Bronchial epithelial cell (primary cell): ENCODE measurements at places on chromosomes 7 and 10.

- no peak for DNase-seq
Observed at GRCh38 chr10:24969841-24970281, 17.5 kb upstream of the PRTFDC1 start.

GRCh38 chr7:100017300-100017699, 1.9 kb downstream of the ZKSCAN1 start:
- DNase-seq = no peak

GRCh38 chr7:29569648-29570047, 6.0 kb downstream of the PRR15 start:
- DNase-seq = peak; percentile 53

DNA sequence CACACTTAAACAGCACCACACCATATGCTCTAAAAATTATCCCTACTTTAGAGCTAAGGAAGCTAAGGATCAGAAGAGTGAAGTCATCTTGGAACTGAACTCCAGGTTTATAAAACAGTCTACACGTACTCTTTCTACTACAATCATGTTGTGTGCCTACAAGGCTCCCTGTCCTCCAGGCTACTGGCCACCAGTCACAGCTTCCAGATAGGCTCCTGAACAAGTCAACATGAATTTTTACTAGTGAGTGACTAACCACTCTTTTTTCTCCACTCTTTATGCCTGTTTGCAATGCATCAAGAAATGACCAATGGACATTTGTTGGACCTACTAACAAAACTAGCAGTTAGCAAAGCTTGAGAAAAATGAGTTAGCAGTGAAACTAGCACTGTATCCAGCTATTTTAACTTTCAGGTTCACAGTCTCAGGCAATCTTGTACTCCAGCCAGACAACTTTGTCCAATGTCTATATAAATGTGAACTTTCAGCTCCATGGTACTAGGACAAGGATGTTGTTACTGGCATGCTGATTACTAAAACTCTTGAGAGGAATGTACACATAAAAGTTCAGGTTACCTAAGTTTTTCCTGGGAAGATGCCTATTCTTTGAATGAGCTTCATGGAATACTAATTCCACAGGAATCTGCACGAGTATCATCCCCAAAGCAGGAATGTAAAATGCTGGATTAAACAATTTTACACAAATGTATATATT, 180.0 kb downstream of the BTAF1 start:
- no peak for DNase-seq

DNA sequence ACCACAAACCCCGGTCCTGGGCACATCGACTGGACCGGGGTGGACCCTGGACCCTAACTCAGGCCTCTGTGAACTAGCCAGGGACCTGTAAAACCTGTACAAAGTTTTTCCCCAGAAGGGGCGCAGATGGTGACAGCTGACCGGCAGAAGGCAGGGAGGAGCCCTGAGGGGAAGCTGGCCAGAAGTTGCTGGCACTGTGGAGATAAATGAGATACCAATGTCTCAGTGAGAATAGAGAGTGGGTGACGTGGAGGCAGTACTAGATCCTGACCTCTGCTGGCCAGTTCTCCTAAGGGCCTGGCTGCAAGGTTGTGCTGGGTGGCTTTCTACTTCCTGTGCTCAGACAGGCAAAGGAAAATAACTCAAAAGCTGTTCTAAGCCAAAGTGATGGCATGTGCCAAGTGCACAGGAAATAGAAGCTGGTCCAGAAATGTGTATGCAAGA, 10.6 kb upstream of the TSPAN14 start:
- no peak for DNase-seq

GRCh38 chr10:90968328-90969081, 47.6 kb upstream of the ANKRD1 start:
- no peak for DNase-seq

DNA sequence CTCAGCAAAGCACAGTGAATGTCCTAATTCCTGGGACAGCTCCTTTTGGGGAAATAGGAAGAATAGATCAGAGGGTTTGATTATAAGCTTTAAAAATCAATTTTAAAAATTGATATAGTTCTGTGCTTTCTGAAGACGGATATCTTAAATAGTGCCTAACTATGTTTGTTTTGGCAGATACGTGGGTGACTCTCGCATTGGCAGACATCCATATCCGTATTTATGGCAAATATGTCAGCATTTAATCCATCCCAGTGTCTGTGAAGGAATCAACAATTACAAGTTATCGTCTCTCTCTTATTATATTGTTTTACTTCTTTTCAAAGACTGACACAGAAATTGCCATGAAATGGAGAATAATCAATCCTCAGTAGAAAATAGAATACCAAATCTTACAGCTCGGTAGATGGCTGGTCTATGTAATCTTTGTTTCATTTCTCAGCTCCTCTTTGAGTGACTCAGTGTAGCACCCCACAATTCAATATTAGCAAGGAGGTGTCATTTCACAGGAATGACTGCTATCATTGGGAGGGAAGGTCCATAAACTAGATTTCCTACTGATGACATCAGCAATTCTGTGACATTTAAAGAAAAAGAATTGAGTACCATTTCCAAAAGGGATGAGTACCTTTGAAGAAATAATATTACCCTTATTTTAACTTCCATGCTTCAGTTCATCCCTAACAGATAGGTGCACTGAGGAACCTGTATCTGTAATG, 186.4 kb upstream of the NFE2L3 start:
- DNase-seq = peak; percentile 66

- DNase-seq = no peak
Observed at GRCh38 chr10:14698829-14699170, 75.9 kb downstream of the FAM107B start.

DNA sequence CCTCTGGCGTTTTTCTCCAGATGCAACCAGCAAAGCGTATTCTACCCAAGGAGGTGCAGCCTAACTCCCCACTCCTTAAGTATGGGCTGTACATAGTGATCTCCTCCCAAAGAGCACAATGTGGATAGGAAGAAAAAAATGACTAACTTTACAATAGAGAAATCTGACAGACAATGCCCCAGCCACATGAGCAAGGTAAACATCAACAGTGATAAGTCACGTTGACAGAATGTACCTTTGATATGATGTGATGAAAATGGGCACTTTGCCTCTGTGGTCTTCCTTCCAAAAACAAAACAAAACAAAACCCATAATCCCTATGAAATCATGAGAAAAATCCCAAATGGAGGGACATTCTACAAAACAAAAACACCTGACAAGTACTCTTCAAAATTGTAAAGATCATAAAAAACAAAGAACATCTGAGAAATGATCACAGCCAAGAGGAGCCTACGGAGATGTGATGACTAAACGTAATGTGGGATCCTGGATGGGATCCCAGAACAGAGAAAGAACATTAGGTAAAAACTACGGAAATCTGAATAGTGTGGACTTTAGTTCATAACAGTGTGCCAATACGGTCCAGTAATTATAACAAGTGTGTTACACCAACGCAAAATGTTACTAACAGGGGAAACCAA, 50.6 kb downstream of the ABLIM1 start:
- DNase-seq = no peak

DNA sequence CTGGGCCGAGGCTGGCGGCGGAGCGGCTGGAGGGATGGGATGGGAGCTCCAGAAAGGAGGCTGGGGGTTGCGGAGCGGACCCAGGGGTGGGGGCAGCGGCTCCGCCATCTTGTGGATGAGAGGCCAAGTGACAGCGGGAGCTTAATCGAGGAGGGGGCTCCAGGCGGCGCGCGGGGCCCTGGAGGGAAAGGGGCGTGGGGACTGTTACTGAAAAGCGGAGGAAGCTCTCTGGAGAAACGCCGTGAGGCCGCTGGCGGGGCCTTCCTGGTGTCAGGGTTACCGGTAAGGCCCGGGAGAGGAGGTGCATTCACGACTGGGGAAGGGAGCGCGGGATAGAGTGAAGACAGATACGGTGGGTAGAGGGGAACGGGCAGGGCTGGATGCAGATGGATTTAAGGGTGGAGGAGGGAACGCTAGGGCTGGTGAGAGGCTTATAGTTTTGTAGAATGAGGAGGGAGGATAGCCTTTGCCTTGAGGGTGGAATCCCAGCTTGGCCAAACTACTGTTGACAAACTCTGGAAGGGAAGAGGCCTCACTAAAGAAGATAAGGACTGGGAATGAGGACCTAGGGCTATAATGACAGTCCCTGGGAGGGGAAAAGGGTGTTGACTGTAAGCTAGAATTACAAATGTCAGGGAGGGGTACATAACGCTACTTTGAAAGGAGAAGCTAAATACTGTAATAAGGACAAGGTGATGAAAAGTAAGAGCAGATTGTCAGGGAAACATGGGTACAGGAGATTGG, 535 bp downstream of the BTRC start:
- peak; percentile 30 for DNase-seq

- DNase-seq = peak; percentile 68
Observed at GRCh38 chr7:75642810-75643486, 95.8 kb downstream of the HIP1 start.

GRCh38 chr10:1402816-1403507, 334.4 kb downstream of the ADARB2 start:
- no peak for DNase-seq

DNA sequence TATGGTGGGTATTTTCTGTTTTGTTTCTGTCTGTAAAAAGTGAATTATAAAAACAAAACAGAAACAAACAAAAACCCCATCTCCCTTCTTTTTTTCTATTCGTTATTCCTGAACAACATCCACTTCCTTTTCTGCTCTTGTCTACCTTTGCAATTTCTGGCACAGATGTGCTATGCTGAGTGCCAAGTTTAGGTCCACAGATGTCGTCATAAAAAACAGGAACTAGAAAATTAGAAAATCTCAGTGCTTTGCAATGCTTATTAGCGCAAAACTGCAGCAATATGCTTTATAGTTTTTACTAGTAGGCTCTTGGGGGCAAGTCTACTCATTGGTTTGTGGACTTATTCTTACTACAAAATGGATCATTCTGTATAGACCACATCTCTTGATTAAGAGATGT, 94.2 kb upstream of the PRKCQ start:
- no peak for DNase-seq

GRCh38 chr10:47024399-47025252, 113.4 kb downstream of the PTPN20 start:
- DNase-seq = peak; percentile 63

- DNase-seq = no peak
Observed at GRCh38 chr7:90430614-90431460, 27.6 kb downstream of the CLDN12 start.

DNA sequence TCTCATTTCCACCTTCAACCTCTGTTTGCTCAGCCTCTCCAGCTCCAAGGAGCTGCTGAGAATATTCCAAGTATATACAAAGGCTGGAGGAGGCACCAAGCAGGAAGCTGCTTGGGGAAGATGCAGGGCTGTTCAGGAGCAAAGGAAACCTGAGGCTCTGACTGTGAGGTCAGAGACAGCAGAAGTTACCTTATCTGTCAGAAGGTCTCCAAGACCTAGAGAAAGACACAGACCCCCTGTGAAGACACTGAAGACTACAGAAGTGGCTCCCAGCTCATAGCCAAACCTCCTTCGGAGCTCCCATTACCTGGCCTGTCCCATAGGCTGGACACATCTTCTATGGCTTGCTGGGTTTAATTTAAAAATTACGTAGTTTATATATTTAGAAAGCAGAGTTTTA, 53.2 kb downstream of the PKD1L1 start:
- no peak for DNase-seq

DNA sequence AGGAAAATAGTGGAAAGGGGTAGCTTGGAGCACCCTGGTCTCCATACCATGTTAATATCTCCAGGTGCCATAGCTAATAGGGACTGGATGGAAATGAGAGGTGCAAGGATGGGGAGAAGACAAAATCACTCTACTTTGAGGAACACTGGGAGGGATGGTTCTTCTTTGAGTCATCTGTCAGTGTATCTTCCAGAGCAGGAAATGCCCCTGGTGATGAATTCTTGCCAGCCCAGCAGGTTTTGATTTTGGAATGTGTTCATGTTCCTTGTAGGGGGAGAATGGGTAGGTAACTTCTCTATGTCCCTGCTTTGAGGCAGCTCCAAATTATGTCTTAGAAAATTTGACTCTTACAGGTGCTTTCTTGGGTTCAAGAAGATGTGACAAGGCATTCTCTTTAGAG, 177.0 kb upstream of the GLI3 start:
- peak; percentile 49 for DNase-seq

- peak; percentile 18 for DNase-seq
Observed at GRCh38 chr10:48523212-48523819, 81.6 kb downstream of the ARHGAP22 start.

GRCh38 chr10:119919826-119920225, 27.3 kb downstream of the SEC23IP start:
- DNase-seq = no peak

GRCh38 chr10:124043310-124044142, 49.9 kb downstream of the CHST15 start:
- peak; percentile 48 for DNase-seq

DNA sequence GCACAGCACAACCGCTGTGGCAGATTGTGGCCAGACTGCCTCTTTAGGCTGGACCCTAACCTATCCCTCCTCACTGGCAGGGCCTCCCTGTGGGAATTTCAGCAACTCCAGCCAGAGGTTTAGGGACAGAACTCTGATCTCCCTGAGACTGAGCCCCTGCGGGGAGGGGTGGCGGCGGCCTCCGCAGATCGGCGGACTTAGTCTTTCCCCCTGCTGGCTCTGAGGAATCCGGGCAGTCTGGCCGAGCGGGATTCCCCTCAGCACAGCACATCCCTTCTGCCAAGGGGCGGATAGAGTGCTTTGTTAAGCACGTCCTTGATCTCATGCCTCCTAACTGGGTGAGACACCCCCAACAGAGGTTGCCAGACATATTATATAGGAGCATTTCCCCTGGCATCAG, 224.2 kb upstream of the NPY start:
- no peak for DNase-seq

GRCh38 chr10:131870831-131871672, 29.8 kb upstream of the PPP2R2D start:
- peak; percentile 42 for DNase-seq

DNA sequence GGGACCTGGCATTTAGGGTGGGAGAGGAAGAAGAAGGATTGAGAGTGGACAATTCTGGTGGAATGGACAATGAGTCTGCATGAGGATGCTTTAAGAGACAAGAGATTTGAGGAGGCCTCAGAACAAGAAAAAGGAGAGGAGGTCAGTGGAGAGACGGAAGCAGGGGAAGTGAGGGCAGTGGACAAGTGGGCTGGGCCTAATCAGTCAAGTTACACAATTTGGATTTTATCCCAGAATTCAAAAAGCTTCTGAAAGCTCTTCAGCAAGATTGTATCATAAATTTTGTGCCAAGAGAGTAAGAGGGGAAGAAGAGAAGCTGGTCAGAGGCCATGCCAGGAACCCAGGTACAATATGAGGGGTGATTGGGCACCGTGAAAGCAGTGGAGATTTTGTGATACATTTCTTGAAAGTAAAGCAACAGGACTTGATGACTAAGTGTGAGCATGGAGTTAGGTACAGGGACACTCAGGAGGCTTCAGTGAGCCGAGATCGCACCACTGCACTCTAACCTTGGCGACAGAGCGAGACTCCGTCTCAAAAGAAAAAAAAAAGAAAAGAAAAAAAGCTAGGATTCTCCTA, 19.3 kb upstream of the TSPAN13 start:
- DNase-seq = no peak

- no peak for DNase-seq
Observed at GRCh38 chr7:20107582-20107981, 109.6 kb downstream of the MACC1 start.

GRCh38 chr7:155457544-155458110, 302 bp upstream of the EN2 start:
- no peak for DNase-seq
